ENCODE measurements at places on chromosomes 16 and 17.

DNA sequence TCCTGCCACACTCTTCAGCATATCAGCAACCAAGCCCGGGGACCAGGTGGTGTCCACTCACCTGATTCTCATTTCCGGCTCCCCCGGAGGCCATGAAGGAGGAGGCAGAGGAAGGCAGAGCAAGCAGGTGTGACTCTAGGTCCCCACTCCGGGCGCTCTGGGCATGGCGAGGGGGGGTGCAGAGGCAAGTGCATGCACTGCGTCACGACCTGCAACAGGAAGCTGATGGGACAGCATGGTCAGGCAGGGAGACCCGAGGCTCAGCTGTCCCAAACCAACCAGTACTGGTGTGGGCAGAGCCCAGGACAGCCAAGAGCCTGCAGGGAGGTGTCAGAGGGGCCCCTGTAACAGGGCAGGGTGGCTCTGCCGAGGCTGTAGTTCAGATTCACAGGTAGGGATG, 2.1 kb upstream of the ENGASE start:
- no peak for DNase-seq

- DNase-seq = no peak
Observed at GRCh38 chr17:44926821-44927525, 11.7 kb upstream of the GFAP start.

DNA sequence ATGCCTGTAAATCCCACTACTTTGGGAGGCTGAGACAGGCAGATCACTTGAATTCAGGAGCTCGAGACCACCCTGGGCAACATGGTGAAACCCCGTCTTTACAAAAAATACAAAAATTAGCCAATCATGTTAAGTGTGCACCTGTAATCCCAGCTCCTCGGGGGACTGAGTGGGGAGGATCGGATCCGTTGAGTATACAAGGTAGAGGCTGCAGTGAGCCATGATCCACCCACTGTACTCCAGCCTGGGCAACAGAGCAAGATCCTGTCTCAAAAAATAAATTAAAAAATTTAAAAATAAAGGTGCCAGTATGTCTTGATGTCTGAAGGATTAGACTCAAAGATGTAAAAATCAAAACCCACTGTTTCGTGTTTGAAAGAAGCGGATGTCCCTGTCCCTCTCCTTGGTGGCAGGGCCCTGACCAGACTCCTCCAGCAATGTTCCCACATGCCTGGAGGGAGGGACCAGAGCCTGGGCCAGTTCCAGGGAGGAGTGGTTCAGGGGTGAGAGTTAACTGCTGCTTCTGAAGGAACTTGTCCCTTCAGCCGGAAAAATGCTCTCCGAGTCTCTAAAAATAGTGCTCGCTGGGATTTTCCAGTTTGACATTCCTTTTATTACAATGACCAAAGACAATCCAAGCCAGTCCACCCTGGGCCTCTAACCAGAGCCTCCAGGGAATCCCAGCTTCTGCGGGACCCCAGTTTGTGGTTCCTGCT, 9.4 kb upstream of the CMTM4 start:
- no peak for DNase-seq

- no peak for DNase-seq
Observed at GRCh38 chr17:33169580-33170285, 123.4 kb downstream of the ASIC2 start.

DNA sequence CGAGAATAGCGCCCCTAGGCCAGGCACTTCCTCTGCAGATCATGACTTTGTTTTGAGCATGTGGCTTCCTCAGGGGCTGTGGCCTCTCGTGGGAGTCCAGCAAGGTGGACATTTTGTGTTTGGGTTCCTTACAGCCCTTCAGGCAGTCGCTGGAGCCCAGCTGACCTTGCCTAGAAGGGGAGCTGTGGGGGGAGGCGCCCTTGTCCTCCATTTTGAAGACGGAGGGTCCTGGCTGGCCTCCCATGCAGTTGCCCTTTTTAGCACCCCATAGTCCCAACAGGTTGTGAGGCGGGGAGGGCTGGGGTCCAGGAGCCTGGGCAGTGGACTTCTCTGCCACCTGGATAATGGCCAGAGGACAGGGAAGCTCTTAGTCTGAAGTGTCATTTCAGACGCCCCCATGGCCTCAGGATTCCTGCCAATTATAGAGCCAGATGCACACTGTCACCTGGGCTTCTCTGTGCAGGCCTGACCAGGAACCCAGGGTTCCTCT, 1.4 kb downstream of the SOST start:
- DNase-seq = no peak

DNA sequence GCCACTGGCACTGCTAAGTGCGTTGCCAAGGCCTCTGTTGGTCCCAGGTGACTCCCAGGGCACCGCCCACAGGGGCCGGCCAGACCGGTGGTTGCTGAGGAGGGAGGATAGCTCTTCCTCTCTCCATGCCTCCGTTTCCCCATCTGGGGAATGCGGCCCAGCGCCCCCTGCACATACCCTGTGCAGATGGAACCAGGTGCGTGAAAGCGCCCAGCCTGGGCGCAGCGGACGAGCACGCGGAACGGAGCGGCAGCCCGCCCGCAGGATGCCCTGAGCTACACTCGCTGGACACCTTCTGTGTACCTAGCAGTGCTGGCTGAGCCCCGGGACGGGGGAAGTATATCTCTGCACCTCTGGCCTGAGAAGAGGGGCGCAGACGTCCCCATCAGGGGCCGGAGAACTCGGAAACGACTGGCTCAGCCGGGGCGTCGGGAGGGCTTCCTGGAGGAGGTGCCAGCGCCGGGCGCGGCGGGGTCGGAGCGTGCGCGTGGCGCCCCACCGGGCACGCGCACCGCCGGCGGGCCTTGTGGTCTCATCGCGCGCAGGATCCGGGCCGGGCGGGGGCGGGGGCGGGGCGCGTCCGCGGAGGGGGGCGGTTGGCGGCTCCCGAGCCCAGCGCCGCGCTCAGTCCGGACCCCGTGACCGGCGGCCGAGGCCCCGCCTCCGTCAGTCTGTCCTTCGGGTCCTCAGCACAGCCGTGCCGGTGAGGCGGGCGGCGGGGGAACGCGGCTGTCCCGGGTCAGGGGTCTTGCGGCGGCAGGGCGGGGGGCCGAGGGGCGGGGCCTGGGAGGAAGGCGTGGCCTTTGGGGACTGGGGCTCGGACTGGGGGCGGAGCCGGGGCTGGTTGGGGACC, at the start of the genes CCDC78 and HAGHL:
TSS of gene CCDC78 (minus strand) at position 6 of the 853 bp plus-strand sequence. CDS start 76 bp downstream, outside the sequence.
TSS of gene HAGHL (plus strand) at position 669 of the 853 bp plus-strand sequence. CDS start 404 bp downstream, outside the sequence.
- DNase-seq = peak; percentile 79

- DNase-seq = no peak
Observed at GRCh38 chr17:7655541-7655840, 4.8 kb downstream of the ATP1B2 start.

GRCh38 chr16:27304881-27305745, 8.7 kb upstream of the IL4R start:
- DNase-seq = no peak

- peak; percentile 57 for DNase-seq
Observed at GRCh38 chr17:30824002-30824355, 513 bp downstream of the CRLF3 start.

DNA sequence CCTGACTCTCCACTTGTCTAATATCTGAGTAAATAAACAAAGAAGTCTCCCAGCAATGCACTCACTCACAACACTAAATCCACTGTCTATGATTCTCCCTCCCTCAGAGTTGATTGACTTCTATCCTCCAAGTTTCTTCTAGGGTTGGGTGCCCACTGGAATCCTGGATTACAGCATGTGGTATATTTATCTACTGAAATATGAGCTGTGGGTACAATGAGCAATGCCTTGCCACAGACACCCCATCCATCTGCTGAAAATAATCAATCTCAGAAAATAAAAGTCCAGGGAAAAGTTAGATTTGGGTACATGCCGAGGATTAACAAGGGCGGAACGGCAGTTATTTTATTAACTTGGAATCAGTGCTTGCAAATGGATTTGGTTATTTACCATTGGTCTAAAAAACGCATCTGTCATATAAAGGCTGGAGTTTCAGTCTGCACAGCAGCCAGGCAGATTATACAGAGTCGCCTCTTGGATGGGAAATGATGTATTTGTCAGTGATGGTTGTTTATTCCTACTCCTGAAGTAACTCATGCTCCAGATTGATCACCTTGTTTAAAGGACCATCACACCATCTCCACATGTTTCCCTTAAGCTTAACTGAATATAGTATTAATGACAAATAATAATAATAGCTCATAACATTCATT, 193.9 kb upstream of the SOX9 start:
- DNase-seq = no peak

DNA sequence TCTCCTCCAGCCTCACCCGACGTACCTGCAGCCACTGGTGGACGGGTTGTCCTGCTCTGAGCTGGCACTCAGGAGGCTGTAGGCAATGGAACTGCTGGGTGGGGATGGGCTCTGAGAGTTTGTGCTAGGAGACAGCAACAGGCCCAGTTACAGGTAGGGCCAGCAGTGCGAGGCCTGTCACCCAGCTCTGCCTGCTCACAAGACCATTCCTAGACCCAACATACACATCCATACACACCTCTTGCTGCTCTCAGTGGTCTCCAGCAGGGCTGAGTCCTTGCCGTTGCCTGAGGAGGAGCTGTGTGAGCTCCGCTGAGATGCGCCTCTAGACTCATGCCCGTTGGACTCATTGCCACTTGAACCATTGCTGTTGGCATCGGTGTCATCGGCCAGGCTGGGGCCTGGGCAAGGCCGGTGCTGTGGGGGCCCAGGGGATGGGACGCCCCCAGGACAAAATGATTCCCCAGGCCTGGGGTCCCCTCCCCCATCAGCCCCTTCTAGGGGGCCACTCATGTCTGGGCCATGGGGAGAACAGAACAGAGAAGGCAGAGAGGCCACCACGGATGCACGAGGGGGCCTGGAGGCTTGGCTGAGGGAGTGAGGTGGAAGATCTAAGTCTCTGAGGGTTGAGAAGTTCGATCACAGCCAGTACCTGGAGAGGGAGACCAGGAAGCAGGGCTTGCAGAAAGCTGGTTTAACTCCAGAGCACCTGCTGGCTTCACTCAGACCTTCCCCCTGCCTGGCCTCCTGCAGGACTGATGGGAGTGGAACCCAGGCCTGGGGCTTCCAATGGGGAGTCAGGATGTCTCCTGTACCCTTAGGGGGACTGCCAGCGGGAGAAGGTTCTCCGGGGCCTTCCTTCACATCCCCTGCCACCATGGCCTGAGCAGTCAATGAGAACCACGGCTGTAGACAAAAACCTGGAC, 1.7 kb downstream of the PER1 start:
- DNase-seq = no peak

Data from stimulated activated CD4-positive, alpha-beta T cell treated with anti-CD3 and anti-CD28 coated beads, Interleukin-15, amount 100 ng/mL, for 24 hours (primary cell).